IPS-NIHi11 (cell line): ENCODE measurements at places on chromosomes 7 and 10.

GRCh38 chr10:111830359-111830758, 353.2 kb downstream of the GPAM start:
- DNase-seq, result no peak

- DNase-seq, result no peak
Observed at GRCh38 chr10:70683940-70684339, 11.6 kb downstream of the ADAMTS14 start.

DNA sequence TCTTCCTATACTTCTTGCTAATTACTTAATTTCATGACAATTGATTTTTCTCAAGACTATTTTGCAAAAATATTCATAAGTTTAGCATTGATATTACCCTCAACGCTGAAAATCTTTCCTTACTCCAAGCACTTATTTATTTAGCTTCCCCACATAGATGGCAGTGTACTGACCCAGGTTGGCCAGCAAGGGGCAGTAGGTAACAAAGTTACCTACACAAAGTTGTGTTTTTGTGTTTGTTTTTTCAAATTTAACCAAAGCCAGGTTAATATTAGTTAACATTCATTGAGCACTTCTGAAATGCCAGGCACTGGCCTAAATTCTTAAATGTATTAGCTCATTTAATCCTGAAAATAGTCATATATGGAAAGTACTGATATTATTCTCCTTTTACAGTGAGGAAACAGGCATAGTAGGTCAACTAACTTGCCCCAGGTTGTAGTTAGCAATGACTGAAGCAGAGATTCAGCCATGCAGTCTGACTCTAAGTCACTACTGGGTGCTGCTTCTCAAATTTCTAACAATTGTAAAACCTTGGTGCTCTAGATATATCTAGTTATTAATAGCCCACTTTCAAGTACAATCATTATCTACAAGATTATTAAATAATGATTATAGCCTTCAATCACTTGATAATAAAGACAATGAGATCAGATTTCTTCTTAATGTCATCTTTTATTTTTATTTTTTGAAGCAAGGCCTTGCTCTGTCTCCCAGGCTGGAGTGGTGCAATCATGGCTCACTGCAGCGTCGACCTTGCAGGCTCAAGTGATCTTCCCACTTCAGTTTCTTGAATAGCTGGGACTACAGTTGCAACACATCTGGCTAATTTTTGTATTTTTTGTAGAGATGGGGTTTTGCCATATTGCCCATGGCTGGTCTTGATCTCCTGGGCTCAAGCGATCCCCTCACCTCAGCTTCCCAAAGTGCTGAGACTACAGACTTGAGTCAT, 5.8 kb upstream of the GGCT start:
- DNase-seq, result no peak

- no peak for DNase-seq
Observed at GRCh38 chr10:50417486-50417885, 166.2 kb upstream of the ASAH2 start.

DNA sequence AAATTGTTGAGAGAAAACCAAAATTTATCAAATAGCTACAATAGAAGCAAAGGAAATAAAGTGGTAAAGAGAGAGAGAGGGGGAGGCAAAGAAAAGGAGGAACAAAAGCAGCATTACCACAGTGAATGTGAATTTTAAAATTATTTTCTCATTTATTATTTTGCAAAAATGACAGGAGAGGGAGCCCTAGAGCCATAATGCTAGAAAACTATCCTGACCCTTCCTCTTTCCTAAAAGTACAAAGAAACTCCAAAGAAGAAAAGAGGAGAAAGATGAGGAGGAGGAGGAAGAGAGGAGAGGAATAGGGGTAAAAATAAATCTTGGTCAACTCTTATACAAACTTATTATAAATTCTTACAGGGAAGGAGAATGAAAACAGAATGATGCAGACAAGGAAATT, 921.5 kb downstream of the NRG3 start:
- DNase-seq, result no peak

GRCh38 chr7:150951181-150951520, 27.0 kb downstream of the KCNH2 start:
- no peak for DNase-seq

DNA sequence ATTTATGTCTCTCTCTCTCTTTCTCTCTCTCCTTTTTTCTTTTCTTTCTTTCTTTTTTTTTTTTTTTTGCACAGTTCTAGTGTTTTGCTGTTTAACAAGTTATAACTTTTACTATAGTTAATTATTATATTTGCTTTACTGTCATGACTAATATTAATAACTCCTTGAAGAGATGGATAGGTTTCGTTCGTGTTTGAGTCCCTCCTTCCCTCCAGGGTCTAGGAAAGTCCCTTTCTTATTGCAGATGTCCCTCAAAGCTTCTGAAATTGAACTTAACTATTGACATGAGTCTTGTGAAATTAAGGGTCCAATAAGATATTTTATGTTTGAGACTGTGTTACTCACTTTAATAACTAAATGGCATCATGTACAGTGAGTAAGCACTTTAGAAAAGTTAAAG, 131.4 kb downstream of the PLXDC2 start:
- no peak for DNase-seq

DNA sequence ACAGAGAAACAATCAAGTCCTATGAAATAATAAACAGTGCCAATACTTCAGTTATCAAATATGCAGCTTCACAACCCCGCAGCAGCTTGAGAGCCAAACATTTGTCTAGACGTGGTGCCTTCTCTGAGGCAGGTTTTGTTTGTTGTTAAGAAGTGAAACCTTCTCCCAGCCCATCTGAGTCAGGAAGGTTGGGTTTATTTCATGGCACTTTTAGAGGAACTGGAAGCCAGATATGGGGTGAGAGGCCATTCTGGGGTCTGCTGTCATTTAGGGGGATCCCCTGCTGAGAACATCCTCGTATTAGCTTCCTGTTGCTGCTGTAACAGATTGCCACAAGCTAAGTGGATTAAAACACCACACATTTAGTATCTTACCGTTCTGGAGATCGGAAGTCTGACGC, 113.6 kb downstream of the GRK5 start:
- no peak for DNase-seq

GRCh38 chr10:79047875-79048638, 20.7 kb upstream of the ZMIZ1 start:
- DNase-seq, result no peak

DNA sequence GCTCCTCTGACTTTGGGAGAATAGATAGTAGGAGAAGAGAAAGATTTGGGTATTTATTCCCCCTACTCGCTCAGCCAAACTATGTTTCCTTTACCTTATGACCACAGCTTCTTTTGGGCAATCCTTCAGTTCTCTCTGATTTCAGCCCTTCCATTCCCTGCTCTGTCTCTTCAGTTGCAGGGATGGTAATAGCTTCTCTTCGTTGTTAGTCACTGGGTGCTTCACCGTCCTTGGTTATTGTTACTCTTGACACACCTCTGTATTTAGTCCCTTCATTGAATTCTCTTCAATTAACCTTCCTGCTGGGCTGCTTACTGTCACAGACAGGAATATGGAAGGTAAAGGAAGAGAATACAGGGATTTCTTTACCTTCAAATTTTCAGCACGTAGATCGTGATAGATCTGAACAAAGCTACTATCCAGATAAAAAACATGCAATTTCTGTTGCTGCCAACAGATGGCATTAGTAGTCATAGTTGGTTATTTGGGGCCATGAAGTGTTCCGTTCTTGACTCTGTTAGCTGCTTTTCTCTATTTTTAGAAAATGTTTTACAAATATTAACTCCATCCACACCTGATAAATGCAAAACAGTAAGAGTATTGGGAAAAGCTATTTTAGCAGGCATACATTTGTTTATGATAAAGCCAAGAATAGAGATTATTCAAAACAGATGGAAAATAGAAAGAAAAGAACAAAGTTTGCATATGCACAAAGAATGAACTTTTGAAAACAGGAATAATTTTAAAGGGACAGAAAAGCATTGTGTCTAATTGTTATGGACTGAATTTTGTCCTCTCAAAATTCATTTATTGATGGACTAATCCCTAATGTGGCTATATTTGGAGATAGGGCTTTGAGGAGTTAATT, 14.0 kb upstream of the PTTG1IP2 start:
- DNase-seq, result peak; percentile 81

DNA sequence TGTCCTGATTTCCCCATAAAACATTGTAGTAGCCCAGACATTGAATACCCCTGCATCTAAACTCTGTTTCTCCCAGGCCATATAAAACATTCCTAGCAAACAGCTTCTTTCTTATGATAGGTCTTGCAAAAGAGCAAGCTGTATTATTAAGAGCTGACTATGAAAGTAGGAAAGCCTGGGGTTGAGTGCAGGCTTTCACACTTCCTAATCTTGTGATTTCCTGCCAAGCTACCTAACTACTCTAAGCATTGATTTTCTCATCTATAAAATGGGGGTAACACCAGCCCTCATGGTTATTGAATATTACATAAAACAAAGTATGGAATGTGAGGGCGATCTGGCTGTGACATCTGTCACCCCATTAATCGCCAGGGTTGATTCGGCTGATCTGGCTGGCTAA, 81.8 kb downstream of the ZNF277 start:
- DNase-seq, result no peak

GRCh38 chr7:82810558-82811259, 352.0 kb downstream of the PCLO start:
- peak; percentile 58 for DNase-seq
